ENCODE measurements at places on chromosomes 5 and 9.

GRCh38 chr9:5586391-5586802 lies 42.5 kb upstream of the RIC1 start:
- DNase-seq: no peak

- no peak for DNase-seq
Measured at GRCh38 chr9:1383899-1384455, 333.8 kb downstream of the DMRT2 start.

DNA sequence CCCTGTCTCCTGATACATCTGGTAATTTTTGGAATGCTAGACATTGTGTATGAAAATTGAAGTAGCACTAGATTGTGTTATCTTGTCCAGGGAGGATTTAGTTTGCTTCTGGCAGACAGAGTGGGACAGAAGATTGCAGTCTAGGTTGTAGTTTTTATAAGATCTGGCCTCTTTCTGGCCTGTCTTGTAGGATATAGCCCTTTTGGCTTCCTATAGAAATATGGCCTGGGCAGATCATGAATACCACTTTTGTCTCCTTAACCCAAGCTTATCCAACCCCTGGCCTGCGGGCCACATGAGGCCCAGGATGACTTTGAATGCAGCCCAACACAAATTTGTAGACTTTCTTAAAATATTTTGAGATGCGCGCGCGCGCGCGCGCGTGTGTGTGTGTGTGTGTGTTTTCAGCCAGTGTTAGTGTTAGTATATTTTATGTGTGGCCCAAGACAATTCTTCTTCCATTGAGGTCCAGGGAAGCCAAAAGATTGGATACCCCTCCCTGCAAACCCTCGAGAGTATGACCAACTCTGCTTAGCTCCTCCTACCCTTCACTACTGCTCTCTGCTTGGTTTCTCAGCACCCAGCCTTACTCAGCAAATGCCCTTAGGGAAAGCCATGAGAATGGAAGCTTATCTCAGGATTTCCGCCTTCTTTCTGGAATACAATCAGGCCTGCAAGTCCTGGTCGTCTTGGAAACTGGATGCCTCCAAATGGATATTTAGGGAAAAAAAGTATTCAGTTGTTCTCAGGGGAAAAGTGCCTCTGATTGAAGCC lies 26.5 kb downstream of the ANKRD33B start:
- DNase-seq: peak; percentile 92

- peak; percentile 78 for DNase-seq
Measured at GRCh38 chr9:74846766-74847165, 41.0 kb downstream of the TRPM6 start.

DNA sequence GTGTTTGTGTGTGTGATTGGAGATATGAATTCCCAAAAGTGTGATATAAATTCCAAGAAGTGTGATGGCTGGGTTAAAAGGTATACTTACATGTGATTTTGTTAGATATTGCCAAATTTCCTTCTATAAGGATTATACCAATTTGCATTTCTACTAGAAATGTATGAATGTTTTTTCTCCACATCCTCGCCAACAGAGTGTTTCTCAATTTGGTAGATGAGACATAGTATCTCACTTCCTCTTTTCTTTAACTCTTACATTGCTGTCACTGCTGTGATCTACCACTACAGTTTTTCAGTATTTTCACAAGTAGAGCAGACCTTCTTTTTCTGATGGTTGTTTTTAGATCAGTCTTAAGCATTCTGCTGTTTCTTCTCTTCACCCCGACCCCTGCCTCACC lies 111.3 kb downstream of the FER start:
- DNase-seq: no peak

DNA sequence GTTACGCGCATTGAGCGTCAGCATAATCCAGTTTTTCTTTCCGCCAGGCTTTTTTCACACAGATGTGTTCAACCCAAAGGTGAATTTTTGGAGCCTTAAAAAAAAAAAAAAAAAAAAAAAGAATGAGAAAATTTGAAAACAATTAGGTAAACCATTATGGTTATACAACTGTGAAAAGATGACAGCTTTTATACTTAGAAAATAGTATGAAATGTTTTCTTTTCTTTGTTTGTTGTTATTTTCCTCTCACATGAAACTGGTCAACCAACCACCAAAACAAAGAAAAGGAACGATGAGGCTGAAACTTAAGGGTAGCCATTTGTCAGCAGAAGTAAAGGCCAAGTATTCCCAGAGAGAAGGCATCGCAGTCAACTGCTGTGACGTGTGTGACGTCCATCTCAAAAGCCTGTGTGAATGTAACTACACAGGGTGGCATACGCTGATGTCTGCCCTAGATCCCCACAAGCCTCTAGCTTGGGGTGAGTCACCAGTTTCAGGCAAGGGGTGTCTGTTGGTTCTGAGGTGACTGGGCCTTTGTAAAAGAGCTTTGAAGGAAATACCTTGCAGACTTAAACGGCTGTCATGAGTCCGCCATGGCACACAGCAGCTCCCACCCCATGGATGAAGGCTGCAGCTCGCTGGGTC lies 182.9 kb downstream of the AOPEP start:
- no peak for DNase-seq

GRCh38 chr5:13809921-13810320 lies 134.6 kb downstream of the DNAH5 start:
- DNase-seq: no peak

GRCh38 chr9:77981332-77981731 lies 50.3 kb downstream of the GNAQ start:
- no peak for DNase-seq

- DNase-seq: no peak
Measured at GRCh38 chr9:85746309-85746708, 4.6 kb upstream of the AGTPBP1 start.

DNA sequence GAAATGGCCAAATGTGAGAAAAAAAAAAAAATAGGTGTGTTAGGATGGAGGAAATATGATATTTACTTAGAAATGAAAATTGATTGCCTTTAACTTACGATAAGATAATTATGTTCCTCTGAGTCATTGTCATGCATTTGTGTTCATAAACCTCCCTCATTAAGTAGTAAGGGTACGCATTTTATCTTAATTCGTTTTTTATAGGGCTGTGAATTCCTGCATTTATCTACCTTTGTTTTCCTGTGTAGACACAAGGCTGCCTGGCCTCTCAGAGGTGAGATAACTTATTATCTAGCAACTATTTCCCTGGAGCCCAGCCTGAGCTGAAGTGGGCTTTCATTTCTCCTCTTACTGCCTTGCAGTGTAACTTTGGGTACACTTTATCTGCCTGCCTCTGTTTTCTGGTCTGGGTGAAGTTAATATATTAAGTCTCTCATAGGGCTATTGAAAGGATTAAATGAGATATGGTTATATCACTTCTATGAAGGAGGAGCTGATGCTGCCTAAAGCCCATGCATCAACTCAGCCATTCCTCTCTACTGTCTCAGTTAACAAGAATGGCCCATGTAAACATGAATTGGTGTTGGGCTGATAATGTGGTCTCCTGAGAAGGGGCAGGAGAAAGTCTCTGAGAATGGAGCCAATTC lies 103.8 kb upstream of the KLF4 start:
- no peak for DNase-seq

DNA sequence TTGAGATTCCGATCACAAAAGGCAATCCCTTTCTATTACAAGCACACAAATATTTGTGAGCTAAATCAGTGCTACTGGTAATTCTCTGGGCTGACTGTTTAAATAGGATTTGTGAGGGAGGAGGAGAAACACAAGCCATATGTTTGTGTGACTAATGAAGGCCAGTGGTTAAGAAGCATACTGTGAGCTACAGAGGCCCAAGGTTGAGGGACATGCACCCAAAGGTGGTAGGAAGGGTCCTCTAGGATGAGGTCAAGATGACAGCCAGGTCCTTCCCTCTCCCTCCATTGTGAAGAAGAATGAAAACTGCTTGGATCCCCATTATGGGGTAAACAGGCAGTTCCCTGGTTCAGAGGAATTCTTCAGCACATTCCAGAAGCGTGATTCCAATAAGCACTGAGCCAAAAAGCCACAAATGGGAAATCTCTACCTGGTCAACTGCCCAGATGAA lies 83.9 kb downstream of the SPOCK1 start:
- DNase-seq: peak; percentile 29

- no peak for DNase-seq
Measured at GRCh38 chr5:123433596-123433995, 10.4 kb upstream of the CEP120 start.

GRCh38 chr5:86824637-86825036 lies 206.9 kb downstream of the COX7C start:
- DNase-seq: no peak

DNA sequence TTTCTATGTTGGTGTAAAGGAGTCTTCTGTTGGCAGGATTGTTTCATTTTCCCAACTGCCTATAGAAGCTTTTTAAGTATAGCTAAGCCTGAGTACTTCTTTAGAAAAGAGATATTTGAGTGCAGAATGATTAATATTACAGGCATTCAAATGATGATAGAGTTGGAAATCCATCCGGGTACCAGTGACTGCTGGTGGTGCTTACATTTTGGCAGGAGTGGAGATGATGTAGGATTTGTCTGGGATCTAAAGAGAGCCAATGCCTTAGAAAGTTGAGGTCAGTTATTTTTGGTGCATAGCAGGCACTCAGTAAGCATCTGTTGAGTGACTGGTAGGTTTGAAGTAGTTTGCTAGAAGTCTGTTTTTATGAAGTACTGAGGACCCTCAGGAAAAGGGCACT lies 433.5 kb downstream of the DMAC1 start:
- DNase-seq: no peak

DNA sequence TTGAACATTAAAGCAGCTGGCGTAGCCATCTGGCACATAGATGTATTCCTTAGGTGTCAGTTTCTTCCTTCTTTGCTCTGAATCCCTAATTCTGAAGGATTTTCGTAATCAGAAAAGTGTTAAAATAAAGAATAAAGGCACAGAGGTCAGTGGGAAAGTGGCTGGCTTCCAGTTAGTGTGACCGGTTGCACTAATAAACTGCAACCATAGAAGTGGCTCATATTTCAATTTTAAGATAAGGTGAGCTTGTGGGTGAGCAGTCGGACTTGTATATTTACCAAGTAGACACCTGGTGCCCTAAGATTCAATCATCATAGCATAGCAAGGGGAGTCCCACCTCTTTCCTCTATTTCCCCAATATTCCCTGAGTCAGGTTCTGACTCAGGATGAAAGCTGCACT lies 459.6 kb downstream of the ACTL7B start:
- no peak for DNase-seq

DNA sequence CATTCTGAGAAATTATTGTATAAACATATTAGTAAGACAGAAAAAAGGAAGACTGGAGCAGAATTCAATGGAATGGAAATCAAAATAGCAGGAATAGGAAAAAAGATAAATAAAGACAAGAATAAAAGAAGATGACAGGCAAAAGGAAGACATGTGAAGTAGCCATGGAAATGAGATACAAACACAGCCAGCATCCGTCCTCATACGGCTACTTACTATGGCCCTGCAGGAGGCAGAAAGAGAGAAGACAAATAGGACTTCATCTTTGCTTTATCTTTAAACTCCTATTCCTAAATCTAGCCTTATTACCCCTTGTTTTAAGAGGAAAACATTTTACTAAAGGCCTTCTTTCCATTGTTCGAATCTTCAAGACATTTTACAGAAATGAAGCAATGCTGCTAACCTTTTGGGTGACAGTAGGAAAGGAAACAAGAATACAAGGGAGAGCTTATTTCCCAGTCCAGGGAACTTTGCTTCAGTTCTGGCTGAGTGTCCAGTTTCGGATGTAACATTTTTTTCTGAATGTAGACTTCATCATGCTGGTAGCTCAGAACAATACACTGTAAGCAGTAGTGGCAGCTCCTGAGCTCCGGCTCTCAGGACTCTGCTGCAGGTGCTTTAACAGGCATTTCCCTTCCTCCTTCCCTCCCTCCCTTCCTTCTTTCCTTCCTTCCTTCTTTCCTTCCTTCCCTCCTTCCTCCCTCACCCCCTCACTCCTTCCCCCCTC lies 106.4 kb upstream of the SLC12A2 start:
- DNase-seq: no peak

DNA sequence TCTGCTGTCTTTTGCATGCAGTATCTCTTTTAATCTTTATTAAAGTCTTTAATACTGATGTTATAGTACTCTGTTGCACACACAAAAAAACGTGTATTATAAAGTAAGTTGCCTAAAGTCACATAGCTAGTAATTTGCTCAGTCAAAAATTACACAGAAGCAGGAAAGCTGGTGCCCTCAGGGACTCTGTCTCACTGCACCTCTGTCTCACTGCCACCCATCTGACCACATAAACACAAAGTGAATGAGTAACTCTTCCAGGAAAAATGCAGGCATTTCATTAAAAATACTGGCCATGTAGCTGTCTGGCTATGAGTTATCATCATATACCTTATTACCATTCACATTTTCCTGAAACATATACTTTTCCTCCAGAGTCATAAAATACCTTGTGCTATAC lies 591.7 kb downstream of the CSNK1G3 start:
- peak; percentile 83 for DNase-seq

DNA sequence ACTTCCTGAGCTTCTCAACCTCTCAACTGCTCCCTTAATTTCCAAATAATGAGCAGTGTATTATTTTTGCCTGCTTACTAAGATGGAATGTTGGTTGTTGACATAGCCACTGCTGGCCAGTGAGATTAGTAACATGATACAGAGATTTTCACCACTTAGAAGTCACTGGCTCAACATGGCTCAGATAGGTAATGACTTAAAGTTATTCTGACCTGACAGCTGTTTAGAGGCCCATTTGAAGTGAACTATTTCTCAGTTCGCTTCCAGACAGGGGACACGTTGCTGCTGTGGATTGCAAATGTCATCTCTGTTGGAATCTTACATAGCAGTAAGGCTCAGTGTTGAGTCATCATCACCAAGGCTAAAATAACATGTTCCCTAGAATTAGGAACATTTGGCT lies 490.2 kb downstream of the TLE4 start:
- peak; percentile 75 for DNase-seq

DNA sequence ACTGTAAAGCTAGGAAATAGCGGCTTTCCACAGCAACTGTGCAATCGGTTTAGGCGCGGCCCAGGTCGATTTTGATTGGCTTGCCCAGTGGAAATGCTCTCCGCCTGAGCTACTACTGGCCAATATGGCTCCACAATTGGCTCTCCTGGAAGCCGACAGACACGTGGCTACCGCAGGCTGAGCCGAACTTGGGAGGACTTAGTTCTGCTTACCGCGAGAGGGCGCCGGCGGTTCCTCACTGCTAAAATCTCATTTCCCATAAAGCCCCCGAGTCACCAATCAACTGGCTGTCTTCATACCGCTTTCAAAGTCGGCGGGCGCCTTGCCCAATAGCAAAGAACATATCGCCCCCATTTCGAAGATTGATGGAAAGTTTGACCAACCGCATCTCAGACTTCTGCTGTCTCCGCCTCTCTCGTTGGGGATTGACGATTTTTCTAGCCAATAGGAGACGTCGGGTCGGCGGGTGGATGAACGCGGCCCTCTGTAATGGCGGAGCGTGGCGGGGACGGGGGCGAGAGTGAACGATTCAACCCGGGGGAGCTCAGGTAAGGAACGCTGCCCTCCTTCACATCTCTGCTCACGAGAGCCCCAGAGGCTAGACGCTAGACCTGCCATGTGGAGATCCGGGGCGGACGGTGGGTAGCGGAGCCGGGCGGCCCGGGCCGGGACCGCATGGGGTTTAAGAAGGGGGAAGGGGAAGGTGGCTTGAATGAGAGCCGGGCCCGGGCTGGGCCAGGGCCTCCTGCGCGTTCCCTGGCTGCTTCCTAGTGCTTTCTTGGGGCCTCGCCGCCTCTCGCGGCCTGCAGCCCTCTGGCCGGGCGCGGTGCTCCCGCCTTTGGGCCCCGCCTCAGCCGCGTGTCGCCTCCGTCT lies at the start of gene TCERG1:
Gene TCERG1 (plus strand): TSS at position 473 of the 873 bp plus-strand sequence. CDS start 17 bp downstream, at position 490.
- peak; percentile 99 for DNase-seq
